ENCODE measurements at places on chromosomes 11 and 22.
A peak's percentile ranks its signal among the peaks of the same experiment; 100 is the strongest.

- H3K4me3 ChIP-seq: no peak overlapping the region
- DNase-seq: no peak
- no peak overlapping the region for H3K27ac ChIP-seq
- H3K27me3 ChIP-seq: no peaks in the 10 kb centered on the region
- H3K4me1 ChIP-seq: peaks cover 33% of the 10 kb centered on the region
Measured at GRCh38 chr22:37994049-37994448, 9.7 kb upstream of the SOX10 start.

- H3K27ac ChIP-seq: no peak overlapping the region
- H3K4me1 ChIP-seq: no peaks in the 10 kb centered on the region
- no peak overlapping the region for H3K4me3 ChIP-seq
Measured at GRCh38 chr11:83087035-83087434, 15.3 kb upstream of the RAB30 start.

DNA sequence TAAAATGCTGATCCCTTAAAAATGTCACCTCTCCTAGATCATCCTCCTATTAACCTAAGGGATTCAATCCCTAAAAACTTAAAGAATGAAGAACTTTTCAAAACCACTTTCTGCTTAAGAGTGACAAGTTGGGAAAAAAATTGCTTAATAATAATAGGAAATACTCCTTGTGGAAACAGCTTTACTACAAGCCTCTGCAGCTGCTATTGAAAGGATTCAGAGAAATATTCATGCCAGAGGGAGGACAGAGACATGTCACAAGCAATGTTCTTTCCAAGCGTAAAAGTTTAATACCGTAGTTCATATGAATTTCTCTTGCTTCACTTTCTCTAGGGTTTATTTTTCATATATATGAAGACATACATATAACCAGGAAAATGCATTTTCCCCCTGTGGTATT, 98.2 kb downstream of the ARHGAP20 start:
- no peak overlapping the region for H3K4me3 ChIP-seq
- H3K27ac ChIP-seq: no peak overlapping the region
- no peaks in the 10 kb centered on the region for H3K27me3 ChIP-seq
- no peaks in the 10 kb centered on the region for H3K36me3 ChIP-seq

DNA sequence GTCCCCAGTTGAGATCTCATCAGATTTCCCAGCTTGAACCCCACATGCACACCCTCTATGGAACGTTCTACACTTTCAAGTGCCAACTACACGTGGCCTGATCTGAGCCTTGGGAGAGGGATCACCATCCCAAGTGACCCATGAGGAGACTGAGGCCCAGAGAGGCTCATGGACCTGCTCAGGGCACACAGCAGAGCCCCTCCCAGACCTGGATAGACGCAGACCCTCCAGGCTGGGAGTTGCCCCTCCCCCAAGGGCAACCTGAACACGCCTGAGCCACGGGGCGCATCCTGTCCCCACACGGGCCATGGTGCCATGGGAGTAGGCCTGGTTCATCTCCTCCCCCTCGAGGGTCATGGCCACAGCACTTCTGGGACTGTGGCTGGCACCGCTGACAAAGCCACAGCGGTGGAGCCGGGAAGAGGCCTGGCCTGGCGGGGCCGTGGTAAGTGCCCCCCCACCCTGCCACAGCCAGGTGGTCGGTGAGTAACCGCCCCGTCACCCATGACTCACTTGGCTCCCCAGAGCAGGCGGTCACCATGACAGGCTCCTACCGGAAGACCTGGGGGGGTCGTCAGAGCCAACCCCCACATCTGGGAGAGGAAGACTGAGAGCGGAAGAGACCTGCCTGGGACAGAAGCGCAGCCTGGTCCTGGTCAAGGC, 8.1 kb downstream of the WNT7B start:
- peaks cover 14% of the 10 kb centered on the region for H3K4me1 ChIP-seq
- H3K27ac ChIP-seq: no peak overlapping the region
- no peaks in the 10 kb centered on the region for H3K36me3 ChIP-seq
- peaks cover 44% of the 10 kb centered on the region for H3K27me3 ChIP-seq
- no peak for DNase-seq

DNA sequence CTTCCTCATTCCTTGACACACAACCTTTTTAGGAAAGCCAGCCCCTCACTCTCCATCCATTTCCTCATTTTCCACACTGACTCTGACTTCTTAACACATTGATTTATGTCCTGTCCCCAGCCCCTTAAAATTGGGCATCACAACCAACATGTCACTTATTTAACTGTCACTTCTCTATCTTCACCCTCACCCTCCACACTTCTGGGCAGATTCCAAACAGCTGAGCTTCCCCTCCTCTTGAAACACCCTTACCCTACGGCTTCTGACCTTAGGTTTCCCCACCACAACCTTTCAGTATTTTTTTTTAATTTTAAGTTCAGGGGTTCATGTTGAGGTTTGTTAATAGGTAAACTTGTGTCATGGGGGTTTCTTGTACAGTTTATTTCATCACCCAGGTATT, 696.3 kb downstream of the DLG2 start:
- DNase-seq: no peak
- H3K36me3 ChIP-seq: no peaks in the 10 kb centered on the region
- no peak overlapping the region for H3K27ac ChIP-seq
- no peaks in the 10 kb centered on the region for H3K27me3 ChIP-seq

DNA sequence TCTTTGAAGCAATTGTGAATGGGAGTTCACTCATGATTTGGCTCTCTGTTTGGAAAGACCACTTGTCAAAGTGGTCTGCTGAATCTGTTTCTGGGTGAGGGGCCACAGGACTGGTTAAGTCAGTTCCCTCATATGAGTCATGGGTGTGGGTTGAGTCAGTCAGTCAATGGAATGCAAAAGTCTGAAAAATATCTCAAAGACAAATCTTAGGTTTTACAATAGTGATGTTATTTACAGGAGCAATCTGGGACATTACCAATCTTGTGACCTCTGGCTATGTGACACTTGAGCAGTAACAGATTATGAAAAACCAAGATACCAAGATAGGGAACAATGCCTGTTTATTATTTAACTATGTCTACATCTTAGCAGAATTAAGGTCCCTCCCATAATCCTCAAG, 311.6 kb downstream of the AASDHPPT start:
- no peaks in the 10 kb centered on the region for H3K4me1 ChIP-seq
- H3K27ac ChIP-seq: no peak overlapping the region
- H3K36me3 ChIP-seq: no peaks in the 10 kb centered on the region
- DNase-seq: no peak
- no peaks in the 10 kb centered on the region for H3K27me3 ChIP-seq
- no peak overlapping the region for H3K4me3 ChIP-seq

GRCh38 chr11:75523811-75524664, 1.7 kb downstream of the GDPD5 start:
- H3K36me3 ChIP-seq: no peaks in the 10 kb centered on the region
- no peaks in the 10 kb centered on the region for H3K27me3 ChIP-seq
- DNase-seq: peak; percentile 49

GRCh38 chr11:46718155-46719019, 626 bp upstream of the F2 start:
- no peaks in the 10 kb centered on the region for H3K36me3 ChIP-seq
- no peaks in the 10 kb centered on the region for H3K4me1 ChIP-seq
- DNase-seq: no peak
- no peak overlapping the region for H3K27ac ChIP-seq

DNA sequence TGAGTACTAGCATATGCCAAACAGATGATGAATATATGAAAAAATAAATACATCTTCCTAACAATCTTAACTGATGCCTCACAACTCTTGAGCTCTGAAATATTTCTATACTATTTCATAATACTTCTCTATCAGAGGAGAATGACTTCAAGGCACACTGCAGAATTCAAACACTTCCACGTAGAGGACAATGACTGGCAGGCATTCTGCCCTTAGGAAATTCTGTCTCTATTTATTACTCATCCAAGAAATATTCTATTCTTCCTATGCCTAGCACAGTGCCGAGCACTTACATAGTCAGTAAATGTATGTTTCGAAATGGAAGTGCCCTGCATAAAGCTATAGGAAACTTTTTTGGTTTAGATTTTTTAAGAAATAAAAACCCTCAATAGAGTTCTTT, 809.1 kb downstream of the DLG2 start:
- H3K36me3 ChIP-seq: no peaks in the 10 kb centered on the region
- no peaks in the 10 kb centered on the region for H3K4me1 ChIP-seq
- H3K27ac ChIP-seq: no peak overlapping the region
- no peaks in the 10 kb centered on the region for H3K27me3 ChIP-seq

DNA sequence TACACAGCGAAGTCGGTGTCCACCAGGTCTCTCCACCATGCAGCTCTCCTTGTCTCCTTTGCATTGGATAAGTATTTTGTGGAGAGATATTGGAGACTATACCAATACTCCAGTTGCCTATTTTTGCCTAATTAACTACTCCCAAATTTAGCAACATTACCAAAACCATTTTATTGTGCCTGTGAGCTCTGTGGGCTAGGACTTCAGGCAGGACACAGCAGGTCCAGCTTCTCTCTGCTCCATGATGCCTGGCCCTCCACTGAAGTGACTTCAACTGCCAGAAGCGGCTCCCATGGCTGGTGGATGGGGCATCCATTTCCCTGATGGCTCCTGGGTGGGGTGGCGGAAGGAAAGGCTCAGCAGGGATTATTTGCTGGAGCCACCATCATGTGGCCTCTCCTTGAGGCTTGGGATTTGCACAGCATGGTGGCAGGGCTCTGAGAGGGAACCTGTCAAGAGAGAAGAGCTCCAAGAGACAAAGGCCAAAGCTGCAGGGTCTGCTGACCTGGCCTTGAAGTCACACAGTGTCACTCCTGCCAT, 36.9 kb upstream of the MAPK1 start:
- no peaks in the 10 kb centered on the region for H3K36me3 ChIP-seq
- no peak for DNase-seq
- H3K4me3 ChIP-seq: no peak overlapping the region
- H3K27me3 ChIP-seq: no peaks in the 10 kb centered on the region
- no peaks in the 10 kb centered on the region for H3K4me1 ChIP-seq

DNA sequence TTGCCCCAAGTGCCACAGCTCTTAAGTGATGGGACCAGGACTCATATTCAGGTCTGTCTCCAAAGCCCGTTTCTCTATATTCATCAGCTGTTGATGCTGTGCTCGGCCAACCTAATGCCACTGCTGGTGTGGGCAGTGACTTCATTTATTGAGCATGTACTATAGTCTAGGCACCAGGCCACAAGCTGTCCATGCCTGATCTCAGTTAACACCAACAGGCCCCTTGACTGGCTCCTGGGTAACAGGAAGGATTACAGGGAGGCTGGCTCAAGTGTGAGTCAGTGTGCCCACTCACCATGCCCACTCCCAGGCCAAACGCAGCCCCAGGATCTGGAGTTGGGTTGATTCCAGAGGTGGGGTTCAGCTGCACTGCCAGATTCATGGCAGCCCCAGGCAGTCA, 8.6 kb upstream of the CRYBB2 start:
- H3K4me1 ChIP-seq: no peaks in the 10 kb centered on the region
- H3K27me3 ChIP-seq: peaks cover 6% of the 10 kb centered on the region
- no peak overlapping the region for H3K27ac ChIP-seq
- no peak overlapping the region for H3K4me3 ChIP-seq

DNA sequence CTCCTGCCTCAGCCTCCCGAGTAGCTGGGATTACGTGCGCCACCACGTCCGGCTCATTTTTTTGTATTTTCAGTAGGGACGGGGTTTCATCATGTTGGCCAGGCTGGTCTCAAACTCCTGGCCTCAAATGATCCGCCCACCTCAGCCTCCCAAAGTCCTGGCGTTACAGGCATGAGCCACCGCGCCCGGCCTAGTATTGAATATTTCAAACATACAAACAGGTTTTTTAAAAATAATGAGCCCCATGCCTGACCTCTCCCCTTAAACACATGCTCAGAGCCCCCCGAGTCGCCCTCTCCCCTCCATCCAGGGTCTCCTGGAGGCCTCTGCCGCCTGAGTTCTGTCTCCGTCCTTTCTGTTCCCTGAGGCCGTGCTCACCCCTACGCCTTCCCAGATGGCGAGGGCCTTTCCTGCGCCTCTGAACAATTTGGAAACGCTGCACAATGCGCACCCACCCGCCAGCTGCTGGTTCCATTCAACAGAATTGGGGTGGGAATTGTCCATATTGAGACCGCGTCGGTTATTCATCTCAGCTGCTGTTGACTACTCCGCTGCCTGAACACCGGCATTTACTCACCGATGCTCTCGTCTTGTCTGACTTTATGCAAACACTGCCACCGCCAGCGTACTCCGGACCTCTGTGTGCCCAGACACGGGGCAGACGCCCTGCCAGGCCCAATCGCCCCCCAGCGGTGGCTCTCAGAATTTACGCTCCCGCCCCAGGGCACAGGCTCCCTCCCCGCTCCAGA, 13.6 kb upstream of the RNH1 start:
- H3K4me3 ChIP-seq: no peak overlapping the region
- H3K36me3 ChIP-seq: no peaks in the 10 kb centered on the region
- no peaks in the 10 kb centered on the region for H3K27me3 ChIP-seq
- peaks cover 4% of the 10 kb centered on the region for H3K4me1 ChIP-seq
- no peak overlapping the region for H3K27ac ChIP-seq

GRCh38 chr11:47308050-47308823, 38.3 kb downstream of the MADD start:
- DNase-seq: no peak
- H3K4me1 ChIP-seq: no peaks in the 10 kb centered on the region
- peaks cover 89% of the 10 kb centered on the region for H3K36me3 ChIP-seq
- no peak overlapping the region for H3K27ac ChIP-seq
- H3K27me3 ChIP-seq: no peaks in the 10 kb centered on the region
- H3K4me3 ChIP-seq: no peak overlapping the region

GRCh38 chr11:32172848-32173834, 82.3 kb downstream of the RCN1 start:
- no peaks in the 10 kb centered on the region for H3K36me3 ChIP-seq
- no peak overlapping the region for H3K27ac ChIP-seq
- H3K4me1 ChIP-seq: no peaks in the 10 kb centered on the region
- H3K4me3 ChIP-seq: no peak overlapping the region
- no peaks in the 10 kb centered on the region for H3K27me3 ChIP-seq

DNA sequence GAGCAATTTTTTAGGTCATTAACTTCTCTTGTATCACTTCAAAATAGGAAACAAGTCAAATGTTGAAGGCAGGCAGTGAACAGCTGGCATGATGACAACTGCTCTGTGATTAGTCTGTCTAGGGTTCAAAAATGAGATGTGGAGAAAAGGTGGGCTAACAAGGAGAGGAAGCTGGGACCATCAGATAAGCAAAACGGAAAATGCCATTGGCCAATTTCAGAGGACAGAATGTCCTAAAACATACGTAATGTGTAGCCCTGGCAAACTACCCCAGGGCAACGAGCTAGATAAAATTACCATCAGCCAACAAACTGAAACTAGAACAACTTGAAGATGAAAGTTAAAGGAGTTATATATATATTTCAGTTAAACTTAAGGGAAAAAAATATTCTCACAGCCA, 93.2 kb downstream of the RELT start:
- H3K4me3 ChIP-seq: no peak overlapping the region
- no peak for DNase-seq
- H3K27me3 ChIP-seq: no peaks in the 10 kb centered on the region
- peaks cover 4% of the 10 kb centered on the region for H3K36me3 ChIP-seq

DNA sequence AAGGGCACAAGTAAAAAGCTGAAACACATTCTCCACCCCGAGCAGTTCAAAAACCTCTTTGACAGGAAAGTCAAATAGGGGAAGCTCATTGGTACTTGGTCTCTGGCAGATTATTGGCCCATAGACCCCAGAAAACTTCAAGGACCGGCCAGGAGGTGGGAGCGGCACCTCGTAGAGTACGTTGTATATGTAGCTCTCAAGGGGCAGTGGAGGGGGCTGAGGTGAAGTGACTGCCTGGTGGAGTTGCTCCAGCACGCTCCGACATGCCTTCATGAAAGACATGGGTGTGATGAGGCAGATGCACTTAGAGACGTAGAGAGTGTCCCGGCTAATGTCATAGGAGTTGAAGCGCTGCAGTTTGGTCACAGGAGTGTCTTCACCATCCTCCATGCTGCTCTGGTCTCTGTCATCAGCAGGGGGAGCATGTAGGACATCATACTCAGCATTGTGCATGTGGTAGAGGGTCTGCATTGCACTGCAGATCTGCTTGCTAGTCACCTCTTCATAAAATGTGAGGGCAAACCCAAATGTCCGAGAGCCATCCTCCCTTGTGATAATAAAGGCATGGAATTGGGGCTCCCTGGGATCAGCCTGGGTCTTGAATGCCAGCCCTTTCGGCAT, 61.3 kb downstream of the DENND5A start:
- H3K4me1 ChIP-seq: no peaks in the 10 kb centered on the region
- peak; percentile 23 for DNase-seq
- H3K4me3 ChIP-seq: no peak overlapping the region

Measured in B cell (primary cell).